ENCODE measurements at places on chromosomes 3 and 15.

DNA sequence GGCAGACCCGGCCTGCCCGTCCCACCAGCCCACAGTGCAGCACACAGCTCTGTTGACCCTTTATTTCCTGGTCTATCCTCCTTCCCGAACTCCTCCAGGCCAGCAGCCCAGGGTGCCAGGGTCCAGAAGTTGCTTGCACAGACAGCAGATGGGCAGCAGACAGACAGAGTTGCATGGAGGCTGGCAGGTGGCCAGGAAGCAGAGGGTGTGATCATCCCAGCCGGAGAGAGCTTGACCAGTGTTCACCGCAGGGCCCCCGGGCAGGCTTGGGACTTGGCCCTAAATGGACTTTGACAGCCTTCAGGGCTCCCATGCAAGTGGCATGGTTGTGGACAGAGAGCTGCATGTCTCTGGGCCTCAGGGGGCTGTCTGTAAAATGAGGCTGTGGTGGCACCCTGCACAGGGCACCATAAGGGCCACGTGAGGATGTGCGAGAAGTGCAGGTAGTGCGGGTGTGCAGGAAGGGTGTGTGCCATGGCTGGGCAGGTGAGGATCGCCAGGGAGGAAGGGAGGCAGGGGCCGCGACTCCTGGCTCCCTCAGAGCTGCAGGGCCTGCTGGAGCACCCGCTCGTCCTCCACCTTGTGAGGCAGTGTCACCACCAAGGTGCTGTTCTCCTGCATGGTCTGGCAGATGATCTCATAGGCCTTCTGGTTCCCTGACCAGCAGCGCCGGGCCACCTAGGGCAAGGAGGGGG, 6.3 kb upstream of the ZXDC start:
- no peak for DNase-seq

DNA sequence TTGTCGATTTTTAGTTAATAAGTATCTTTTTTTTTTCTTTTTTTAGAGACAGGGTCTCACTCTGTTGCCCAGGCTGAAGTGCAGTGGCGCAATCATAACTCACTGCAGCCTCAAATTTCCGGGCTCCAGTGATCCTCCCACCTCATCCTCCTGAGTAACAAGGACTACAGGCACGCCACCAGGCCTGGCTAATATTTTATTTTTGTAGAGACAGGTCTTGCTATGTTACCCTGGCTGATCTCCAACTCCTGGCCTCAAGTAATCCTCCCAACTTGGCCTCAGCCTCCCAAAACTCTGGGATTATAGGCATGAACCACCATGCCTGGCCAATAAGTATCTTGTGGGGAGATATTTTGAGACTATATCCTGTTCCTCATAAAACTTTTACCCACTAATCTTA, 29.4 kb upstream of the ARID3B start:
- DNase-seq, result no peak

- DNase-seq, result no peak
Observed at GRCh38 chr15:91413142-91413541, 313.1 kb downstream of the SV2B start.

DNA sequence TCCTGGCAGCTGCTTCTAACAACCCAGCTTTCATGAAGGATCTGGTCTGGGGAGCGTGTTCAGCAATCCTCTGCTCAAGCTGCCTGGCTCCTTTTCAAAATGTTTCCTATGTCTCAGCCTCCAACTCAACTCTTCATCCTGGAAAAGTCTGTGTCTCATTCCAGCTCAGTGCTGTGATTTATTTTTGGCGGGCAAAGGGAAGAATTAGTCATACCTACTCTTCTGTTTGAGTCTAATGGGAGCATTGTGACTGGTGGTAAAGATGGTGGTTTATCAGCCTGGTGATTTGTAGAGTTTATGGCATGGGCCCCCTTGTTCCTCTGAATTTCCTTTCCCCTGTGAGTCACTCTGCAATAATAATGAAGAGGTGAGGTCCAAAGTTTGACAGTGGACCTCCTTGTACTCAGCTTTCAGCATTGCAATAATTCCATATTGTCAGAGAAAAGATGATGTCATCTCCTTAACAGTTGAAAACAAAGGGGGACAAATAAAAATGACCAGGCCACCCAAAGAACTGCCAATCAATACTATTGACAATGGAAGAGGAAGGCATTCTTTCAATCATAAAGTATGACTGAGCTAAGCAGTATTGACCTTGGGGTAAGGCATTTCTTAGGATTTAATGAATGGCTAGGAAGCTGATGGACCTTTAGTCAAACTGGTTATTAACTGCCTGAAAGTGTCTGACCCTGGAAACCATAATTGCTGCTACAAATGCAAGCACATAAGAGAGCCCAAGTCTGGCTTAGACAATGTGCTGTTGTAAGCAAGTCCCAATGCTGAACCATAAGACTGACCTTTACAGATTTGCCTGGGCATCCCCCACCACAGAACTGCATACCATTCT, 204.7 kb upstream of the MCTP2 start:
- DNase-seq, result no peak

DNA sequence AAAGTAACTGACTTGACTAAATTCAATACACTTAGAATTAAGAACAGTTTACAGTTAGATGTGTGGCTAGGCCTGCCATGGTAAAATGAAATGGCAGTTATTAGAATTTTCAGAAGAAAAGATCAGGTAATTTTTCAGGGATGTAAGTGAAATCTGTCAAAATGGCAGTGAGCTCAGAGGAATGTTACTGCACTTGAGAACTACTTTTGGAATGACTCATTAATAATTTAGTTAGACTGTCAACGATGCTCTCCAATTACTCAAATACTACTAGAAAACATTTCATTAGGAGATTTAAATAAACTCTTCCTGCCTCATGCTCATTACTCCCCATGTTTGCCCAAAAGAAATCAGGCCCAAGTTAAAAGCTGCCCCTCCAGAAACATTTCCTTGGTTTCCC, 84.4 kb downstream of the RFTN1 start:
- DNase-seq, result no peak

DNA sequence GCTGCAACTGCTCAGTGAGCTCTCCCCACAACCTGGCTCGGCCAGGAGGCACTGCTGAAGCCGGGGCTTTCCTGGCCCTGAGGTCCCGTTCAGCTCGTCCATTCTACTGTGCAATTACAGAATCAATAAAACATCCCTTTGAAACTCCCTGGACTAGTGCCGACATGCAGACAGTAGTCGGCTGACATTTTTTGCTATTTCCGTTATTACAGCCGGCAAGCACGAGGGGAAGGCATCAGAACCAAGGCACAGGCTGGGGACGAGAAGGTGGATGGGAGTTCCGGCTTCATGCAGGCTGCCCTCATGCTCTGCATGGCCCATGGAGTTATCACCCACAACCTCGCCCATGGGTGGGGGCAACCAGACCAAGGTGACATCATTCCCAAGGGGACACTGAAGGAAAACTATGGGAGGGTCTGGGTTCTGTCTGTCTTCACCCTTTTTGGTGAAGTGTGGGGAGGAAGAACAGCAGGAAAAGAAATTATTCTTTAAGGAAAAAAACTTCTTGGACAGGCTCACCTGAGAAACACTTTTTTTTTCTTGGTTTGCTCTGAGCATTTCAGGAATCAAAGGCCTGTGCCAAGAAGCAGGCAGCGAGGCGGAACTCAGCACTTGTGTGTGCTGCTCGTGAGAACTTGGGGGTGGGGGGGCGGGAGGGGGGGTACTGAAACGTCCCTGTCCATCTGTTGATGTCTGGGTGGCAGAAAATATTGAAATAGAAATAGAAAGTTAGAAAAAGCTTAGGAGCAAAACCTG, 154.5 kb downstream of the FOXP1 start:
- no peak for DNase-seq

DNA sequence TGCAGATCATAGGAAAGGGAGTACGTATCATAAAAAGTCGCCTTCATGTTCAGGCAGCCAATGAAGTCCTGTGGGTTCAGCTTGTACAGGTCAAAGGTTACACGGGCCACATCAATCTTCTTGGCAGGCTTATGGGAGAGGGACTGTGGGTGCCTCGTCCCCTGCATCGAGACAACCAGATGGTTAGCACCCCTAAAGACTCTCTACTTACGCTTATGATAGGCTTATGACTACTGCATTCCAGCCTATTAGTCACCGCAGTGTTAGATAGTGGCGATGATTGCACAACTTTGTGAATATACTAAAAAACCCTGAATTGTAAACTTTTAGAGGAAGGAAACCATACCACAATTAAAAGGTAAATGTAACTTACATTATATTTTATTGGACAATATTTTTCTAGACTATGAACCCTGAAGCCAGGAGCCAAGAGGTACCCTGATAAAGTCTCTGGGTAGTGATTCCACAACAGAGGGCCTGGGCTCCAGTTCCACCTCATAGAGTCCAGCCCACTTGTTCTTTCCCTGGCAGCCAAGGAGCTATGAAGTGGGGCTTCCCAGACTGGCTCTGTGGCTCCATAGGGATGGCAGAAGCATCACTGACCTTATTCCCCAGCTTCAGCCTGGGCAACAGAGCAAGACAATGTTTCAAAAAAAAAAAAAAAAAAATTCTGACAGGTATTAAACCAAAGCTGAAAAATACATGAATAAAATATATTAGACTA, 2.5 kb upstream of the FANCD2 start:
- DNase-seq, result no peak

- DNase-seq, result no peak
Observed at GRCh38 chr15:100801256-100801900, 78.3 kb upstream of the ALDH1A3 start.

GRCh38 chr15:40003116-40003916, 35.7 kb downstream of the SRP14 start:
- no peak for DNase-seq

DNA sequence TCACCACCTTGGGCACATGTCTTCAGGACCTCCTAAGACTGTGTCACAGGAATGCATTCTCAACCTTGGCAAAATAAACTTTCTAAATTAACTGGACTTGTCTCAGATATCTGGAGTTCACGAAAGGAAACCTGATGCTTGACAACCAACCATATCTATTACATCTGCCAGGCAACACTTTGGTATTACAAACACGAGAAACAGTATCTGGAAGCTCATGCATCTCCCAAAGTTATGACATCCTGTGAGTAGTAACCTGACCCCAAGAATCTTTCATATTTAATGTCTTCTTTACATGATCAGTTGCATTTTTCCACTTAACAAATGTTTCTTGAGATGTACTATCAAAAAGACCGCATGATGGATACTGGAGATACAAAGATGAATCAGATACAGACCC, 465.3 kb upstream of the AGTR1 start:
- DNase-seq, result no peak

GRCh38 chr15:78411061-78411460, 27.0 kb upstream of the IREB2 start:
- no peak for DNase-seq

GRCh38 chr3:25818335-25818734, 28.4 kb downstream of the OXSM start:
- DNase-seq, result no peak

DNA sequence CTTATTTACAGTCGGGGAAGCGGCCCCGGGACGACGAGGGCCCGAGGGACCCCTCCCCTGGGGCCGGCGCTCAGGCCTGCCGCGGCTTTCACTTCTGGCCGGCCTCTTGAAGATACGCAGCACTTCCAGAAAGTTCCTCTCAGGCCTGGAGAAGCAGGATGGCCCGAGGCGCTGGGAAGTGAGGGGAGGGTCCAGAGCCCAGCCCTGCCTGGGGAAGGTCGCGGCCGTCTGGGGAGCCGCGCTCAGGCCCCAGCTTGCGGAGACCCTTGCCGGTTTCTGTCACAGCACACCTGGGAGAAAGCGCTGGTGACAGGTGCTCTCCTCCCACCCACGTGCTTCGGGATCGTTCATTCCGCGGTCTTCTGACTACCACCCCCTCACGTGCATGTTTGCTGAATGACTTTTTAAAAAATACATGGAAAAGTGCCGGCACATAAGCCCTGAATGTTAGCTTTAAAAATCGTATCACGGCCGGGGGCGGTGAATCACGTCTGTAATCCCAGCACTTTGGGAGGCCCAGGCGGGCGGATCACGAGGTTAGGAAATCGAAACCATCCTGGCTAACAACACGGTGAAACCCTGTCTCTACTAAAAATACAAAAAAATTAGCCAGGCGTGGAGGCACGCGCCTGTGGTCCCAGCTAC, 727 bp upstream of the TM2D3 start:
- DNase-seq, result peak; percentile 18

- DNase-seq, result no peak
Observed at GRCh38 chr15:50854601-50855490, 53.6 kb upstream of the AP4E1 start.

DNA sequence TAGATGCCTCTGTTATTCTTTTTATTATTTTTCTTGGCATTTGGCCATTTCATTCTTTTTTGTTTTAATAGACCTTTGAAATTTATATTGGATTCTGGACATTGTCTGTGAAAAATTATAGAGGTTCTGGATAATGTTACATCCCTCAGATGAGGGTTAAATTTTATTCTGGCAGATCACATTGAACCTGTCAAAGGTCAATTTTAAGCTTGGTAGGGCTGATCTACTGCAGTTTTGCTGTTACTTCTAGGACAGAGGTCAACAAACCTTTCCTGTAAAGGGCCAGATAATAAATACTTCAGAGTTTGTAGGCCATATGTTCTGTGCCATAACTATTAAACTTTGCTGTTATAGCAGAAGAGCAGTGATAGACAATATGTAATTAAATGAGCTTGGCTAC, 318.9 kb upstream of the DPPA4 start:
- no peak for DNase-seq

DNA sequence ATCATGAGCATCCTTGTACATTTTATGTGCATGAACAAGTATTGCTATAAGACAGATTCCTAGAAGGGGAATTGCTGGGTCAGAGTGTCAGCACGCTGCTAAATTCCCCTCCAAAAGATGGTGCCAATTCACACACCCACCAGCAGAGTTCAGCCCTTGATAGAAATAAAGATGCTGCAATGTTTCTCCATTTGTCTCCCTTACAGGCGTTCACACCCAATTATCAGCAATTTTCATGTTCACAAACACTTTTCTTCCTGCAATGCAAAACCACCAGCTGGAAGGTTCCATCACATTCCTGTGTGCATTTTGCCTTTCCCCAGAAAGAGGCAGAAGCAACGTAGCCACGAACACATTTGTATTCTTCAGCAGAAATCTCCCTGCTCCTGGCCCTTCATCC, 3.3 kb upstream of the TAMM41 start:
- no peak for DNase-seq

- no peak for DNase-seq
Observed at GRCh38 chr3:106560451-106560966, 691.7 kb upstream of the CBLB start.

DNA sequence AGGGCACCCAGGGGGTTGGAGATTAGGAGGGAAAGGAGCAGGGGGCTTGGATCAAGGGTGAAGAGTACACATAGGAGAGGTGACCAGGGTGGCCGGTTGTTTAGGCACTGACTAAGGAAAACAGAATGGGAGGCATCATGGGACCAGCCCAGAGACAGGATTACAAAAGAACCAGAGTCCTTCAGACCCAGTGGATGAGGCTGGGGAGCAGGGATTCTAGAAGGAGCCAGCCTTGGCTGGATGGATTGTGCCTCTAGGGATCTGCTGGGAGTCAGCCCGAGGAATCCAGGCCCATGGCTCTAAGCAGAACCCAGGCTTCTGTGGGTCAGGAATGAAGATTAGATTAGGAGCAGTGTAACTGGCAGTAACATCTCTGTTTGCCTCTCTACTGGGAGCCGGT, 98.6 kb downstream of the ARNT2 start:
- DNase-seq, result no peak

- no peak for DNase-seq
Observed at GRCh38 chr15:89068325-89068784, 19.9 kb upstream of the ABHD2 start.

Measured in progenitor cell of endocrine pancreas (in vitro differentiated cells).